ENCODE measurements at places on chromosomes 2 and 18.

- no peak for DNase-seq
Measured at GRCh38 chr18:25247725-25248124, 104.2 kb downstream of the ZNF521 start.

DNA sequence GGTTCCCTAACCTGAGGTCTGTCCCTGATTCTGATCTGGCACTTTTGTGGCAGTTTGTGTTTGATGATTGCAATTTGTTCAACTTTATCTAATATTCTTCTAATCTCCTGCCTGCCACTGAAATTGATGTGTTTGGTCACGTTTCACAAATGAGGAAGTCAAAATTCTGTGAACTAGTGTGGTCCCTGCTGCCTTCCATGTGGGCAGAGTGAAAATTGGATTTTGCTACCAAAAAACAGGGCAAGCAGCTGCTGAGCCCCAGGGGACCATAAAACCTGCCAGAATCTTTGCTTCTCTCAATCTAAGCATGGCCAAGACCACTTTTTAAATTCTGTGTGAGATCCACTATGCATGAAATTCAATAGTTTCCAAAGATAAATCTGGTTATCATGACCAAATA is 195.5 kb upstream of the CYRIA start:
- no peak for DNase-seq

DNA sequence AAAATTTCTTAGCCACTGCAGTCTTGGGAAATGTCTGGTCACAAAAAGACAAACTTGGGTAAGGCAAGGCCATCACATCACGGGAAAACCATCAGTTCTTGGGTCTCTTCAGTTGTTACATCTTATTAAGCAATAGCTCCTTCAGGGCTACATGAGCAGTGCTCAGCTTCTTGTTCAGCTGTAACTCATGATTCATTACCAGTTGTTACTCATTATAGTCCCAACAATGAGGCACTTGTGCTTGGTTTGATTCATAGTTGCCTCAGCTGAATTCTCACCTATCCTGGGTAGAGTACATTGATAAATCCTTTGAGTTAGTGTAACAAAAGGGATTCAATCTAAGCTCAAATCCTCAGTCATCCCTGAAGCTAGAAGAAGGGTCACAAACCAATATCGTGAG is 102.4 kb upstream of the DCC start:
- DNase-seq: no peak

GRCh38 chr18:48139431-48140347 is 209.2 kb upstream of the SMAD2 start:
- DNase-seq: no peak

DNA sequence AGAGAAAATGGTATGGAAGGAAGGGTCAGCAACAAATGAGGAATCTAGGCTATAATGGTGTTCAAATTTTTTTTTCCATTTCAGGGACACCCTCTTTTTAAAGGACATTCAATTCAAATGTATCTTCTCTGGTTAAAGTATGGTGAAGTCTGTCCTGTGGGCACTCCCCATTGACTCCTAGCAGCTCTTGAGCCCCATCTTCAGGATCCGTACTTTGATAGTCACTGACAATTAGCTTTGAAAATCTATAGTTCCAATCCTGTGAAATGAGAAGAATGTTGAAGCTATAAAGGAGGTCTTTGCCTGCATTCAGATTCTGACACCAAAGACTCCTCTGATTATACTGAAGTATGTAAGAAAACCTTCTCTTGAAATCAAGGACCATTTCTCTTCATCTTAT is 43.3 kb downstream of the KCNH7 start:
- DNase-seq: no peak

GRCh38 chr2:110149330-110150220 is 34.0 kb upstream of the MALL start:
- DNase-seq: peak; percentile 40

- DNase-seq: no peak
Measured at GRCh38 chr2:199509403-199509802, 51.7 kb upstream of the SATB2 start.

GRCh38 chr2:23789012-23789411 is 137.9 kb downstream of the ATAD2B start:
- no peak for DNase-seq

- DNase-seq: no peak
Measured at GRCh38 chr2:25381502-25381901, 39.8 kb upstream of the DNMT3A start.

DNA sequence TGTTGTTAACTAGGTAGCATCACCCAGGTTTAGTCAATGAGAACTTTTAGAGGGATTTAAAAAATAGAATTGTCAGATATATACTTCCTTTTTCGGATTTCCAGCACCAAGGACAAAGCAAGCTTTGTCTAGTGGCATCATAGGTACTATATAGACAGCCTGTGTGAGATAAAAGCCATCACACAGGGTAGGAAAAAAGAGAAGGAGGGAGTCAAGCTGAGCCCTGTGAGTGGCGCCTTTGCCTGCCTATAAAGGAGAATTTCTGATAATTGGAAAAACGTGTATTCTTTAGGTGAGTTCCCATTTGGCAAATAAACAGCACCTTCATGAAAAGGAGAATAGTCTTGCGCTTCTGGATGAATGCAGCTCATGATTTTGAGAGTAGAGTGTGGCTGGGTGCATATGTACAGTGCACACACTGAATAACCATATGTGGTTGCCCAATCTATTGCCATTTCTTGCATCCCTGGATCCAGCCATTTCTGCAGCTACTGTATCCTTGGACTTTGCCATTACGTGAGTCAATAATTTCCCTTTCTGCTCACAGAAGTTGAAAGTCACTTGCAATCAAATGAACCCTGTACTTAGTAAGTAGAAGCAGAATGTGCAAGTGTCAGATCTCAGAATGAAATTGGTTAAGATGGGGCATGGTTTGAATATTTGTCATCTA is 559.9 kb upstream of the MEX3C start:
- DNase-seq: no peak

- no peak for DNase-seq
Measured at GRCh38 chr2:73984203-73984921, at the start of gene TET3. Gene TET3 (plus strand): TSS chr2:73984910. CDS start chr2:73986404, 1,494 bp downstream.

GRCh38 chr2:158903711-158904405 is 64.6 kb upstream of the TANC1 start:
- DNase-seq: no peak

- no peak for DNase-seq
Measured at GRCh38 chr2:37453027-37453426, 108.6 kb downstream of the QPCT start.

DNA sequence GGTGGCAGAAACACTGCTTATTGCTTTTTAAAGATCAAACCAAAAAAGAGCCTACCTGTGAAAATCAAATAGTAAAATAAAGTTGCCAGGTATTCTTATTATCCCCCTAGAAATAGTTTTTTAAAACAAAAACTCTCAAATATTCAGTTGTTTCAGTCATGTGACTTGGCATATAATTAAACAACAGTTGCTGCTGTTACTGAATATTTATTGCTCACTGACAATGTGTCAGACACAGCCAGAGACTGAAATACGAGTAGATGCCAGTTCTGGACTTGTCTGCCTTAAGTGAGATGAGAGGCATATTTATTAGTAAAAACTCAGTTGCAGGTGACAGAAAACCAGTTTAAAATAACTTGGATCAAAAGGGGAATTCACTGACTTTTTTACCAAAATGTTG is 106.0 kb upstream of the RAB12 start:
- DNase-seq: no peak

DNA sequence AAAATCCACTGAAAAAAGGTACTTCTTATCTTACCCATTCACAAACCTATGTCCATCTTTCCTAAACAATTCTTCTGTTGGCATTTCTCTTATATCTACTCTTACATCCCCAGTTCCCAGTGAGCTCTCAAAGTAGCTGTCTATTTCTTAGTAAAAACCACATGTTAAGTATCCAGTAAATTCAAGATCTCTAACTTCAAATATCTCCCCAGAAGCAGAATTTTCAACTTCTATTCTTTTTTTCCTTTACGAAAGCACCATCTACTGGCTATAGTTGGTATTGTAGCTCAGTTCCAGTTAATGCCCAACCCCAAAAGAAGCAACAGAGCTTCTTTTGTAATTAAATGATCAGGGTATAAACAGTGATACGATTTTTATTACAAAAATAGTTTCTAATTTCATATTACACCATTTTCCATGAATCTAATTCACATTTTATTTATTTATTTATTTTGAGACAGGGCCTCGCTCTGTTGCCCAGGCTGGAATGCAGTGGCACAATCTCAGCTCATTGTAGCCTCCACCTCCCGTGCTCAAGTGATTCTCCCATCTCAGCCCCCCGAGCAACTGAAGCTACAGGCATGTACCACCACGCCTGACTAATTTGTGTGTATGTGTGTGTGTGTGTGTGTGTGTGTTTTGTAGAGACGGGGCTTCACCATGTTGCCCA is 28.5 kb downstream of the HRH4 start:
- no peak for DNase-seq

- no peak for DNase-seq
Measured at GRCh38 chr2:159728629-159729028, 16.3 kb downstream of the MARCHF7 start.

GRCh38 chr2:23566241-23567142 is 181.5 kb downstream of the KLHL29 start:
- no peak for DNase-seq

GRCh38 chr2:67208887-67209500 is 188.1 kb upstream of the ETAA1 start:
- no peak for DNase-seq

- DNase-seq: no peak
Measured at GRCh38 chr2:86296947-86297346, 40.5 kb downstream of the REEP1 start.

GRCh38 chr18:33536904-33537303 is 41.1 kb upstream of the ASXL3 start:
- no peak for DNase-seq

- DNase-seq: no peak
Measured at GRCh38 chr2:174223388-174223787, 24.9 kb downstream of the OLA1 start.

- DNase-seq: no peak
Measured at GRCh38 chr2:237863689-237864443, 4.4 kb downstream of the RAMP1 start.

GRCh38 chr2:174493549-174494331 is 6.9 kb upstream of the GPR155 start:
- no peak for DNase-seq

DNA sequence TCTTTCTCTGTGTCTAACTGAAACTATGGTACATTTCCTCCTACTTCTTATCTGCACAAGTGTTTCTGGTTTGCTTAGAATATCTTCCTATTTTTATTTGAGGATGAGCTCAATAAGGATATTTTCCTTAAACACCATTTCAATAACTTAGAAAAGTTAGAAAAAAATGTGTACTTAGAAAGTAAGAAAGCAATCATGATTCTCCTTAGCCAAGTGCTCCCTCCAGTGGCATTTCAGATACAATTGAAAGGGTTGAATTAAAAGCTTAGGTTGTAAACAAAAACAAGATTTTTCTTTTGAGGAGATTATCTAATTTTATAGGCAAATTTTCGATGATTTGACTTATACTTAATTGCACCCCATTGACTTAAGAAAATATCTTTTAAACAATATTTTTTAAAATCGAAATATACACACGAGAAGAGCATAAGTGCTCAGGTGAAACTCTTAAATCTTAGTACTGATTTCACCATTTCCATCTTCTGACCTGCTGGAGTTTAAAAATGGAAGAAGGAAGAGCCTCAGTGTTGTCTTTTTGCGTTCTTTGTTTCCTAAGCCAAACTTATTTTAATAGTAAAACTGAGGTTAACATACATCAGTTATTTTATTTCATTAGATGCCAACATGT is 26.9 kb downstream of the C18orf63 start:
- DNase-seq: peak; percentile 15

GRCh38 chr2:183604065-183604464 is 479.8 kb downstream of the NUP35 start:
- DNase-seq: no peak

DNA sequence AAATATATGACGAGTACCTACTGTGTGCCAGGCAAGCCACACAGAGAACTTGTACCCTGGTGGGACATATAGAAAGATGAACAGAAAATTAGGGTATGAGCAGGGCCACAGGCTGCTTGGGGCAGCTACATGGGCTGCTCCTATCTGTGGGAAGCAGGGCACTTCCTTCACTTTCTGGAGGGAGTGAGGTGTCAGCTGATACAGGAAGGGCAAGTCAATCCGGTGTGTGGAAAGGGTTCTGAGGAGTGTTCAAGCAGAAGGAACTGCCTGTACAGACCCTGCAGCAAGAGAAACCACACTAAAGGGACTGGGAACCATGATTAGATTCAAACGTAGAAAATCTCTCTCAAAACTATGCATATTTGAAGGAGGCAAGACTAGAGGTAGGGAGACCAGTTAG is 58.6 kb upstream of the BCL11A start:
- DNase-seq: no peak

DNA sequence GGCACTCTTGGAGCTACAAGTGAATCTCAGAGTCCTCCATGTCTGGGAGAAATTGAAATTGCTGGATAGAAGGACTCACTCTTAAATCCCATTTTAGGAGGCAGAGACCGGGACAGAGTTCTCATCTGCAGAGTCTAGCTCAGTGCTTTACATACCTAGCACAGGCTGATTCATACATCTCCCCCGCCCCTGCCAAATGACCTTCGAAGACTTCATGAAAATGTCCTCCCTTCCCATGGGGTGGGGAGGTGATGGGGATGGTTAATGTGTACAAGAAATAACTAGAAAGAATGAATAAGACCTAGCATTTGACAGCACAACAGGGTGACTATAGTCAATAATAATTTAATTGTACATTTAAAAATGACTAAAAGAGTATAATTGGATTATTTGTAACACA is 8.2 kb upstream of the SERPINB5 start:
- DNase-seq: no peak

- DNase-seq: no peak
Measured at GRCh38 chr18:78296166-78296565, 683.5 kb upstream of the SALL3 start.

- DNase-seq: no peak
Measured at GRCh38 chr2:62343636-62344337, 147.9 kb downstream of the B3GNT2 start.

- DNase-seq: no peak
Measured at GRCh38 chr2:225428360-225428759, 28.9 kb downstream of the NYAP2 start.

- no peak for DNase-seq
Measured at GRCh38 chr18:10557085-10557677, 31.4 kb downstream of the NAPG start.

- no peak for DNase-seq
Measured at GRCh38 chr2:151575338-151575737, 158.9 kb downstream of the NEB start.

DNA sequence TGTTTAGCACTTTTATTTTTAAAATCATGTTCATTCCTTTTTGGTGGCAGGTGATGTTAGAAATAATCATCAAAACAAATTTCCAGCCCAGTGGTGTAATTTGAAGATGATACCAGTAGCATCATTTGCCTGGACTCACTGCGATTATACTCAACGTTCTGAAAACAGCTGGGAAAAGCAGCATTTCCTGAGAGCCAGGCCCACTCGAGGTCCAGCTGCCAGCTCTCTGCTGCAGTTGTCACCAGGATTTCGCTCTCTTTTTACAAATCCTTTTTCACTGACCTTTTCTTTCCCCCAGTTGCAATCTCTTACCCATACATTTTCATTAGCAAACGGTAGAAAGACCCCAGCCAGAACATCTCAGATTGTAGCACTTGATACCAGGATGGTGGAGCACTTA is 110.6 kb upstream of the LYPD1 start:
- DNase-seq: no peak
